ENCODE measurements at places on chromosomes 3 and 15.
A peak's percentile ranks its signal among the peaks of the same experiment; 100 is the strongest.

GRCh38 chr3:106168962-106169750 is 300.3 kb upstream of the CBLB start:
- peak; percentile 86 for DNase-seq

DNA sequence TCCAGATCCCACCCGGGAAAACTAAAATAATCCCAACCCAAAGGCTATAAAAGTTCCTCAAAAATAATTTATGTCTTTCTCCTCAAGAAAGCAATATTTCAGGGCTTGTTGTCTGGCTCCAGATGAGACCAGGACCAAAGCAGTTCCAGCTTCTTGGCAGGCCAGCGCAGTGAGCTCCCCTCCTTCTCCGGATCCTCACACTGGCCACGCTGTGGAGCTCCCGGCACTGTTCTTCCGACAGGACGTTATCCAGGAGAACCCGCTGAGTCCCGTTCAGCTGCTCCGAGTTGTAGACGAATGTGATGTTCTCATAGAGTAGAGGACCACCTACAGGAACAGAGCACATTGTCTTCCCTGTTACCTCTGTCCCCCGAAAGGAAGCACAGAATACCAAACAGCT is 146.3 kb downstream of the P3H2 start:
- DNase-seq = no peak

DNA sequence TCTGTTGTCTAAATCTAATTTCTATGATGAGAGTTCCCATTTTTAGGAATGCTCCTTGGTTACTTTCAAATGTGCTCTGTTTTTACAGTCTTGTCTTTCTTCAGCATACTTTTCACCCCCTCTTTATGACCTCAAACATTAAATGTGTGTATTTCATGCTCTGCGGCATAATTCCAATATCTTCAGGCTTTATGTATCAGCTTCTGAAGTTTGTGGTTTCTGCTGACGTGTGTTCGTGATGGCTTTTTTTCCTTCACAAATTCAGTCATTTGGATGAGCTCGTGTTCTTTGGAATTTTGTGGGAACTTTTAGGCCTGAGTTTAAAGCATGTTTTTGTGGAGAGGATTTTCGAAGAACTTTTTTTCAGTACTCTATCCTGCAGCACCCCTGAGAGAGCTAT is 97.7 kb upstream of the CHRNA7 start:
- no peak for DNase-seq

GRCh38 chr15:45594319-45594718 is 7.1 kb downstream of the BLOC1S6 start:
- no peak for DNase-seq

- DNase-seq = no peak
These were observed 236.6 kb downstream of the SV2B start for GRCh38 chr15:91336687-91337086.

DNA sequence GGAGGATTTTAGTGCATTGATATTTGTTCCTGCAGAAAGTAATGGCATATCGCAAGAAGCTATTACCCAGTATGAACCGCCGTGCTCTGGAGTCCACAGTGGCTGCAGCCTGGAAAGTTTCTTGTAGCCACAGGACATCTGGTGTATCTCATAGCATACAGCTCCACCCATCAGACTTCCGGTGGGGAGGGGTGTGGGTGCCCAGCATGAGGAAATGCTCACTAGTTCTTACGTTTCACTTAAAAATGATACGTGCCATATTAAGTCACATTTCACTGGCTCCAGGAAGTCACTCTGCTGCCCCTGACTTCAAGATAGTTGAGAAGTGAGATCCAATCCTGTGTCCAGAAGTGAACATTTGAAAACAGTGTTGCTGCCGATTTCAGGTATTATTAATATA is 990.4 kb downstream of the GBE1 start:
- DNase-seq = no peak

- DNase-seq = no peak
These were observed 100.5 kb downstream of the KCNH8 start for GRCh38 chr3:19248767-19249166.

GRCh38 chr3:61518590-61518989 is 42.8 kb upstream of the PTPRG start:
- DNase-seq = no peak

DNA sequence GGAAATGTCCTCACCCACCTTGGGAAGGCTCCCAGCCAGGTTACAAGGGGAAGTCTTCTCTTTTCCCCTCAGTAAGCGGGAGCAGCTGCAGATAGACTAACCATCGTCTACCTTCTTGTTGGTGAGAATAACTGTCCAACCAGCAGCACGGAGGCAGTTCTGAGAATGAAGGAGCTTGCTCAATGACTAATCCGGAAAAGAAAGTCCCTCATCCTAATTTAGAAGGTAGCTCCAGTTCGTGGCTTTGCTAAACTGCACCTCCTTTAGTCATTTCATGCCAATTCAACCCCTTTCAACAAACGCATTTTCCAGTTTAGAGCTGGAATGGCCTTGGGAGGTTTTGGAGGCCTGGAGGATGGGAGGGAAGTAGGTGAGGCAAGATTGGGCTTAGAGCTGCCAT is 527.4 kb upstream of the PROK2 start:
- DNase-seq = no peak

DNA sequence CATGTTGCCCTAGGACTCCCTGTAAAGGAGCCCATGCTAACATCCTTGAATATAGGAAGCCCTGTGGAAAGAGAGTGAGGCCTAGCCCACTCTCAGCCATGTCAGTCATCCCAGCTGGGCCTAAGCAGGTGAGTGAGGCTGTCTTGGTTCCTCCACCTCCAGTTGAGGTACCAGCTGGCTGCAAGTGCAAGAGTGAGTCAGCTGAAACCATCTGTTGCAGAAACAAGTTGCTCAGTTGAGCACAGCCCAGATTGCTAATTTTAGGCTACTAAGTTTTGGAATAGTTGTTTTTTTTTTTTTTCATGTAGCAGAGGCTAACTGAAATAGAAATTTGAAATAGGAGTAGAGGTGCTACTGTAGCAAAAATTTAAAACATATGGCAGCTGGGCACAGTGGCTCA is 43.7 kb upstream of the ADPGK start:
- no peak for DNase-seq

- no peak for DNase-seq
These were observed 28.3 kb upstream of the HHATL start for GRCh38 chr3:42730706-42731420.

DNA sequence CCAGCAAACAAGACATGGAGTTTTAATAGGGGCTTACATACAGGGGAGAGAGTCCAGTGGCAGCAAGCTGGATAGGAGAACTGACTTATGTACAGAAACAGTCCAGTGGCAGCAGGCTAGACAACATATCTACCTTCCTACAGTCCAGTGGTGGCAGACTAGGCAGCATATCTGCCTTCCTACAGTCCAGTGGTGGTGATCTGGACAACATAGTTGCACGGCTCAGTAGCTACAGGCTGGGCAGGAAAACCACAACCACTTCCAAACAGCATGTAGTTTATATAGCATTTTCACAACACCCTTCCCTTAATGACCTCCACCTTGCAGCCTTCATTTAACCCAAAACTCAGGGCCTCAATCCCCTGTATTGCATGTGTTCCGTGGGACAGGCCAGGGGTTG is 181.3 kb upstream of the EIF1B start:
- DNase-seq = no peak

DNA sequence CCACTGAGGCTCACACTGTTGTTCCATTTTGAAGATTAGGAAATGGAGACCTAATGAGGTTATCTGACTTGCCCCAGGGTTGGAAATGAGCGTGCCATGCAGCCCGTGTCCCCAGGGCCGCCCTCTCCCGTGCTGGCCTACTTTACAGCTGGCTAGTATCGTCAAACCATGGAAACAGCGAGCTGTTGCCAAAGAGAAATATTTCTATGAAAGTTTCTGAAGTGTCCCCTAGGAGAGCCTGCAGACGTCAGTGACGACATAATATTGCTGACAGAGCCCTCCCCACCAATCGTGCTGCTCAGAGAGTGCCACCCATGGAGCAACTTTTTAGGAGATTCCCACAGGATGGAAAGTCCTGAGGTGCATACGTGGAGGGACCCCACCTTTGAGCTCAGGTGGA is 11.2 kb upstream of the FAM174B start:
- DNase-seq = no peak

DNA sequence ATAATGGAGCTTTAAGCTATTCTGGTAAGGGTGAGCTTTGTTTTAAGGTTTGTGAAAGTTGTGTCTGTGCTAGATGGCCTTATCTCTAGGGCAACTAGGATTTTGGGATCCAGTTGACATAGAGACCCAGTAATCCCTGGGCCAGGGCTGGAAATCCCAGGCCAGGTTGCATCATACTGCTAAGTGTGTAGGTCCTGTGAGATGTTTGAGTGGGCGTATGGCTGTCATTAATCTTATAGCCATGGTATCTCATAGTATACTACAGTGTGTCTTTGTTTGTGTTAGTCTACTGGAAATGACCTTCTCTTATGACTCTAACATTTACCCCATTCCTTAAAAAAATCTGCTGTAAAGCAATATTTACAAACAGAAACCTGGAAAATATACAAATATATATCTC is 151.4 kb downstream of the CACNA2D3 start:
- no peak for DNase-seq

GRCh38 chr3:49385617-49386016 is 26.2 kb downstream of the RHOA start:
- no peak for DNase-seq

- DNase-seq = no peak
These were observed 179.9 kb downstream of the ZIC1 start for GRCh38 chr3:147589016-147589415.

DNA sequence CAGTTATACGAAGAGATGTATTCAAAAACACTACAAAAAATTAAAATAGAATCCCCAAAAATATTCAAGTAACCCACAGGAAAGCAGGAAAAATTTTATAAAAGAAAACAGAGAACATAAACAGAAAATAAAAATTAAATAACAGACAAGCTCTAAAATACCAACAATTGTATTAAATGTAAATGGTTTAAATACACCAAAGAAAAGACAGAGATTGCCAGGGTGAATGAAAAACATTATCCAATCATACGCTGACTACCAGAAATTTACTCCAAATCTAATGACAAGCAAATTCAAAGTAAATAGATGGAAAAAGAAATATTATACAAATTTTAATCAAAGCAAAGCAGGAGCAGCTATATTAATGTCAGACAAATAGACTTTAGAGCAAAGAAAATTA is 103.6 kb downstream of the BOC start:
- DNase-seq = no peak

- DNase-seq = no peak
These were observed 67.4 kb upstream of the RPL35A start for GRCh38 chr3:197882586-197882985.

- no peak for DNase-seq
These were observed 51.1 kb downstream of the IFT57 start for GRCh38 chr3:108171106-108171505.

DNA sequence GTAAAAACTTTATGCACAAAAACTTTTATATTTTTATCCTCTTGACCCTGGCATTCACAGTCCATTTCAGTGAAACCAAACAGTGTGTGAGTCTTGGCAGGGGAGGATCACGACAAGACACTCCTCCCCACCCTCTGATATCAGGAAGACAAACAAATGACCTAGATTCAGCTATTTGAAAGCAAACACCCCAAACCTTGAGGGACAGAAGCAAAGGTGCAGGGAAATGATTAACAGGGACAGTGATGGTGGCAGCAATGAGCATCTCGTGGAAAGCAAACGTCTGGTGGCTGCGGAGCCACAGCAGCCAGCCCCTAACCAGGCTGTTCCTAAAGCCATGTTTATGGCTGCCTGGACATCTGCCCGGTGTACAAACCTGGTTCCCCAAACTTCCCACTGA is 52.1 kb downstream of the FSIP1 start:
- DNase-seq = no peak

DNA sequence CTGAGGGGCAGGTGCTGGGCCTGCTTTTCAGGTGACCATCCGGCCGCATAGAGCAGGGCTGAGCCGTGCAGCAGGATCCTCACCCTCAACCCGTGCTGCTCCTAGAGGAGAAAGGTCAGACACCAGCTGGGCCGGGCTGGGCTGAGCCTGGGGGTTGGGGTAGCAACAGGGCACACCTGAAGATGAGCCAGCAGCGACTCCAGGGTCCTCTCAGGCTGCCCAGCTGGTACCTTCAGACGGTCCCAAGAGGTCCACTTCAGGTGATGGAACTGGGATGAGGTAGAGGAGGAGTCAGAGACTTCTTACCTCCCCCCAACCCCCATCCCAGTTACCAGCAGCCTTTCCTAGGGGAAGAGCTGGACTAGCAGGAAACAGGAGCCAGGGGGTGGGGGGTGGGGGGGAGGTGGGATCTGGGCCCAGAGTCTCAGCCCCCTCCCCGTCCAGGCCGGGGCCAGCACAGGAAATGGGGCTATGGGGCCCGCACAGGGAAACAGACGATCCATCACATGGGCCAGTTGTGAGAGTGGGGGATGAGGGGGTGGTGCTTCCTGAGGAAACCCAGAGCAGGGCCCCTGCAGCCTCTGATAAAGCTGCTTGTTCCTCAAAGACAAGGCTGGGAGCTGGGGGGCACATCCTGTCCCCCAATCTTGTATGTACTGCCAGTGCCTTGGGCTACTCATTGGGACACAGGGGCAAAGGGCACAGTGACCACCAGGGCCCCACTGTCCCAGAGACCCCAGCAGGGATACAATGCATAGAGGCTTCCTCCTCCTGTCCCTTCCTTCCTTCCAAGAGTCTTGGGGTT is 3.0 kb downstream of the INKA1 start:
- DNase-seq = no peak

- no peak for DNase-seq
These were observed 439.1 kb upstream of the GRM7 start for GRCh38 chr3:6421666-6422445.

DNA sequence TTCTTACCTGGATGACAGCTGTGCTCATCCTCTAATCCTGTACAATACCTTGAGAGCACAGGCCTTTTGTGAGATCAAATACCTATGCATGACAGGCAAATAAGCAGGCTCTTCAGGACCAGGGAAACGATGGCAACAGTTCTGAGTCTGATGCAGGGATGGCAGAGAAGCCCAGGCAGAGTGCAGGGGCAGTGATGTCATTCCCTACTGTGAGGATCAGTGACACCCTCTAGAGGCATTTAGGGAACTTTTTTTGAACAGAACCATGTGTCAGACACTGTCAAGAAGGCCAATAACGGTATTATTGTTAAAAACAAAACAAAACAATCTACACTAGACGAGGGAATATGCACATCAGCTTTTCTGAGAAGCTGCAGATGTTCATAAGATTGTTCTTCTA is 314.8 kb upstream of the CTDSPL start:
- DNase-seq = no peak

DNA sequence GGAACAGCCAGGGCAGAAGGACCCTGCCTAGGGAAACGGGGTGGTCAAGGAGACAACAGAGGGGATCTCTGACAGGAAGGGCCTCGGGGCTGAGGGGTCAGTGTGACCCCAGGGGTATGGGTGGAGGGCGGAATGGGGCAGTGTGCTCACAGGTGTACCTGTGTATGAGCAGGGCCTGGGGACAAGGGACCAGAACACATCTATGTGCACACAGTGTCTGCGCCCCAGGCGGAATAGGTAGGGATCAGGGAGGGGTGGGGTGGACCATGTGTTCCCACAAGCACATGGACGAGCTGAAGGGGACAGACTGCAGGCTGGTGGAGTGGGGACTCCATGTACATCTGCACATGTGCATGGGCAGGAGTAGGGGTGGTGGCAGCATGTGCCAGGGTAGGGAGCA is 5.0 kb upstream of the TLR9 start:
- DNase-seq = no peak

GRCh38 chr3:94365006-94365405 is 302.1 kb downstream of the NSUN3 start:
- no peak for DNase-seq

- DNase-seq = peak; percentile 5
These were observed 230.7 kb downstream of the BBX start for GRCh38 chr3:107753494-107753893.
